ENCODE measurements at places on chromosomes 2 and 18.
A peak's percentile ranks its signal among the peaks of the same experiment; 100 is the strongest.

- no peak for DNase-seq
These were observed 11.3 kb upstream of the UBE2E3 start for GRCh38 chr2:180969124-180969523.

- DNase-seq: no peak
These were observed 28.0 kb upstream of the KCMF1 start for GRCh38 chr2:84942964-84943421.

DNA sequence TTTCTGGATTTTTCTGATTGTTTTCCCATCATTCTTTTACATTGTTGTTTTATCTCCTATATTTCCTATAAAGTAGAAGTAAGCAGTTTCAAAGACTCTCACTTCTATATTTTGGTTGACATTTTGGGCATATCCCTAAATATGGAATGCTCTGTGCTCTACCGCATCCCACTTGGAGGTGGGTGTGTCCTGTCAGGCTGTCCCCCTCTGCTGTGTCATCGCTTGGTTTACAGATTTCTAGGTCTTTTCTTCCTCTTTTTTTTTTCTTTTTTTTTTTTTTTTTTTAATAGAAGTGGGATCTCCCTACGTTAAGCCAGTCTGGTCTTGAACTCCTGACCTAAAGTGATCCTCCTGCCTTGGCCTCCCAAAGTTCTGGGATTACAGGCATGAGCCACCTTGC is 13.3 kb downstream of the DGKD start:
- DNase-seq: no peak

GRCh38 chr18:74976331-74976909 is 232.5 kb downstream of the PTGR3 start:
- no peak for DNase-seq

DNA sequence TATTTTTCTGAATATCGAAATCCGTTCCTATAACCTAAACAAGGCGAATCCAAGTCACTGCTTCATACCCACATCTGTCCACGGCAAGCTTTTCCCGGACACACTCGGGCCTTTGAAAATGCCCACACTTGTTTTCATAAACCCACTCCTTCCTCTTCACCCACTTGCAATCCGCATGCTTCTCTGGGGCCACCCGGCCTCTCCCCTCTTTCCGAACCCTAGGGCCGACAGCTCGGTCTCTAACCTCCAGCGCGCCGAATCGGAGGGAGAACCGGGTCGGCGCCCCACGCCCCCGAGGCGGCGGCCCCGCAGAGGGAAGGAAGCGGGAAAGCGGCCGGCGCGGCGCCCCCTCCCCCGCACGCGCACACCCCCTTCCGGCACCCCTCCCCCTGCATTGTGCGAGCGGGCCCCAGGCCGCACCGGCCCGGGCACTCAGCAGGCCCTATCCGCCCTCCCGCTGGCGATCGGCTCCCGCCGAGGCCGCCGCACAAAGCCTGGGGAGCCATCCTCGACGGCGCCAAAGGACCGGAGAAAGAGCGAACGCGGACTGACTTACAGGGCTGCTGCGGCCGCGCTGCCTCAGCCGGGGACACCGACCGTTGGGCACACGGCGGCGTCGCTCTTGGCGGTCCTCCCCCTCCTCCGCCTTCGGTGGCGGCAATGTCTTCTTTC is 467 bp downstream of the PUM2 start:
- peak; percentile 62 for DNase-seq

DNA sequence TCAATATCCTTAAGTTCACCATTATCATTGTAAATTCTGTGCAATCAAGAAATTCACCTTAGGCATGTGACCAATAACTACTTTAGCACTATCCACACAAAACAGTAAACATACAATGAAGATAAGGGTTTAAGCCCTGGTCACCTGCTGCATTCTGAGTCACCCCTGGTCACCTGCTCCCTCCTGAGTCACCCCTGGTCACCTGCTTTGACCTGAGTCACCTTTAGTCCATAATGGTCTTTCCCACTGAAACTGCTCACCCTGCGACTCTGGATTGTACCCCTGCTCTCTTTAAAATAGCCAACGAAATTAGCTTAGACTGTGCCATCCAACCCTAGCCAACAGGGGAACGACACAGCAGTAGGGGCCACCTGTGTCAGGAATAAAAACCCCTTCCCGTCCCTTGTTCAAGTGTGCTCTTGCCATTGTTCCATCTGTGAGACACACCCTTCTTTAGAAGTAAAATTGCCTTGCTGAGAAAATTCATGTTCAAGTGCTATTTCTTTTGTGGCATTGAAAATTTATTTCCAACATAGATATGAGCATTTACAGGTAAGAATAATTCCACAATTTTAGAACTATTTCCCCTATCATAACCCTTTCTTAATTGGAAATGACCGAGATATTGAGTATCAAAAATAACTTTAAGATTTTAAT is 902.8 kb downstream of the DSC3 start:
- no peak for DNase-seq

Measured in hypothalamus (tissue), 51 donors.